Fibroblast of mammary gland (primary cell): ENCODE measurements at places on chromosomes 12 and 14.

DNA sequence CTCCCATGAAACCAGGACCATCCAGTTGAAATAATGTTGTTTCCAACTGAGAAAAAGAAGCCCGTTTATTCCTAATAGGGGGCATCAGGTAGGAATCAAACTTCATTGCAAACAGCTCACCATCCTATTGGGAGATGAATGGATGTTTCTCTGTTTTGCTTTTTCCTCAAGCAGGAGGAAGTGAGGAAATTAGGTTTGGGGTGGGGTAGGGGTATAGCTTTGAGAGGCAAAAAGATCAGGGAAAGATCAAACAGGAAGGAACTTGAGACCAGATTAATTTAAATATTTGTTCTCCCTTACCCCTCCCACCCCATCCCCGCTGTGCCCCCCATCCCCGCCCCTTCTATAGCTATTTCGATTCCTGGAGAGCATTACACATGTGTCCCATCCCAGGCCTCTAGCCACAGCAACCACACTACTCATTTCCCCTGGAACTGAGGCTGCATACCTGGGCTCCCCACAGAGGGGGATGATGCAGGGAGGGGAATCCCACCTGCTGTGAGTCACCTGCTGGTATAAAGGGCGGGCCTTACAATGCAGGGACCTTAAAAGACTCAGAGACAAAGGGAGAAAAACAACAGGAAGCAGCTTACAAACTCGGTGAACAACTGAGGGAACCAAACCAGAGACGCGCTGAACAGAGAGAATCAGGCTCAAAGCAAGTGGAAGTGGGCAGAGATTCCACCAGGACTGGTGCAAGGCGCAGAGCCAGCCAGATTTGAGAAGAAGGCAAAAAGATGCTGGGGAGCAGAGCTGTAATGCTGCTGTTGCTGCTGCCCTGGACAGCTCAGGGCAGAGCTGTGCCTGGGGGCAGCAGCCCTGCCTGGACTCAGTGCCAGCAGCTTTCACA lies at the start of gene IL23A:
TSS of gene IL23A (plus strand) at position 577 of the 850 bp plus-strand sequence. CDS start at position 738, 161 bp downstream.
- no peak for DNase-seq

- DNase-seq, result peak; percentile 69
Measured at GRCh38 chr14:52926953-52927352, 23.9 kb downstream of the FERMT2 start.

DNA sequence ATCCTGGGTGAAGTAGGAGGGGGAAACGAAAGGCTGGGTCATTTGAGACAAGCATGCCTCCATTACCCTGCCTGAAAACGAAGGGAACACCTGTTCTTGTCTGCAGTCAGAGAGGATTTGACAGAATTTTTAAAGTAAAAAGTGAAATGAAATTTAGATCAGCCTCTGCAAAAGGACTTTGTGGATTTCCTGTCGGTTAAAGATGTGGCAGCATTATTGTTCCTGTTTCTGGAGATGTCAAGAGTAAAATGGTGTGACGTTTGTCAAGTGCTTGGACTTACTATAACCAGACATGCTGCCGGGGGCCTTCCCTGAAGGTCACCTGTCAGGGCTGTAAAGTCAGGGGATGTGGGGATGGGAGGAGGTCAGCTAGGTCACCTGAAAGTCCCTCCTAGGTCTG lies 32.0 kb downstream of the NRXN3 start:
- no peak for DNase-seq

- no peak for DNase-seq
Measured at GRCh38 chr12:126474703-126475102, 1409.5 kb downstream of the AACS start.

DNA sequence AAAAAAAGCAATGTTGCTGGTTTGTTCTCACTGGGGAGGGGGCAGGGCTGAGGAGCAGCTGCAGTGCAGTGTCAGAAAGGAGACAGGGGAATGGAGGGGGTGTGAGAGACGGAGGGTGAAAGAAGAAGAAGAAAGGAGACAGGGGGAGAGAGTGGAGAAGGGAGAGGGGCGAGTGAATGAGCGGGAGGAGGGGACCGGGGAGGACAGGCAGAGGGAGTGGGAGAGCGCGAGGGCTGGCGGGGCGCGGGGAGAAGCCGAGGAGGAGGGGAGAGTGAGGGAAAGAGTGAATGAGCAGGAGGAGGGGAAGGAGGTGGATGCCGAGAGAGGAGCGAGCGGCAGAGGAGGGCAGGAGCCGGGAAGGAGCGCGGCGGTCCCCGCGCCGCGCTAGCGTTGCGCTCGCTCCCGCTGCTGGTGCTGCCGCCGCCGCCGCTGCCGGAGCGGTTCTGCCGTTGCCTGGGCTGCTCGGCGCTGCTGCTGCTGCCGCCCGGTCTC lies at the start of gene NOVA1:
TSS of gene NOVA1 (minus strand) at position 445 of the 492 bp plus-strand sequence. CDS start 597 bp downstream, outside the sequence.
- no peak for DNase-seq

DNA sequence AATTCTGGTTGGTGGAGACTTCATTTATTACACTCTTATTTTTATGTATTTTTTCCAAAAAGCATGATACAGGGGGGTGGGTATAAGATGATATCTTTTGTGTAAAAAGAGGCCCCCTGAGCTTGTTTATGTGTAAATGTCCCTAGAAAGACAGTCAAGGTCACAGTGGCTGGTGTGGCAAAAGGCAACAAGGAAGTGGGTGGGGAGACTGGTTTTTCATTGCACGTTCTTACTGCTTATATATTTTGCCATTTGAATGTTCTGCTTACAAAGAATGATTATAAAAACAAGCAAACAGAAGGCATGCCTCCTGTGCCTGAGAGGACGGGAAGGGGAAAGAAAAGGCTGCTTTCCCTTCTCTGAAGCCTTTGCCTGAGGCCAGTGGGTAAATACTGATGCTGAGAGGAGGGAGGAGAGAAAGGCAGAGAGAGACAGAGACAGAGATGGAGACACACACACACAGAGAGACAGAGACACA lies 24.1 kb upstream of the ADIPOR2 start:
- DNase-seq, result no peak

DNA sequence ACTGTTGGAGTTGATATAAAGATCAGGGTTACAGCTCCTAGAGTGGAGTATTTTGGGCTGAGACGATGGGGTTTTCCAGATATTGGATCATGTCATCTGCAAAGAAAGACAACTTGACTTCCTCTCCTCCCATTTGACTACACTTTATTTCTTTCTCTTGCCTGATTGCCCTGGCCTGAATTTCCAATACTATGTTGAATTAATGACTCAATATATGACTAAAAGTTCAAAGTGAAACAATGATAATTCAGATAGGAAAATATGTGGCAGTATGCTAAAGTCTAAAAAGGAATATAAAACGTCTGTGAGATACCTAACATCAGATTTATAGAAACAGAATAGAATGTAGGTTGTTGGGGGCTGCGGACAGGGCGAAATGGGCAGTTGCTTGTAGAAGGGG lies 72.2 kb downstream of the BHLHE41 start:
- DNase-seq, result no peak

DNA sequence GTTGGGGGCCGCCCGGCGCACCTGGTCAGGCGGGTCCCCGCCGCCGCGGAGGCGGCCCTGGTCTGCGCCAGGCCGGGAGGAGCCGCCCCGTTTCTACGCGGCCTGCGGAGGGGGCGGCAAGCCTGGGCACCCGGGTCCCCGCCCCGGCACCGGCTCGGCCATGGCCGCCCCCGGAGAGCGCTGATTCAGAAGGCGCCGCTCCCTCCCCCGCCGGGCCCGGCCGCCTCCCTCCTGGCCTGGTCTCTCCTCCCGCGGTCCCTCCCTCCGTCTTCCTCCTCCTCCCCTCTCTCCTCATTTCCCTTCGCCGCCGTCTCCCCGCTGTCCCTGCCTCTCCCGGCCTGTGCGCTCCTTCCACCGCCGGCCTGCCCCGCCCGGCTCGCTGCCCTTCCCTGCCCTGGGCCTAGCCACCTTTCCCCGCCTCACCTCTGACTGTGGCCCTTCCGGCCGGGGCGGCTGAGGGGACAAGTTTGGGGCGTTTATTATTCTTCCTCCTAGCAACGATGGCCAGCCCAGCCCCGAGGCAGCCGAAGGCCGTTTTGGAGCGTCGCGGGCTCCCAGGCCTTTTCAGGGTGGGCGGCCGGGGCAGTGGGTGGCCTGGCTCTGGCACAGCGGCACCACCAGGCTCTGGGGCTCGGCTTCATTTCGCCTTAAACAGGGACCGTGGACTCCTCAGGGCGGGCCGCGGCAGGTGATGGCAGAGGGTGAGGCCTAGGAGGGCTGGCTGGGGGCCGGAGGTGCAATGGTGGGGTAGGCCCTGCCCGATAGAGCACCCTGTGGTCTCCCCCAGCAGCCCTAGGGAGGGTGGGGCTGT lies 768 bp downstream of the CEP170B start:
- peak; percentile 70 for DNase-seq

GRCh38 chr12:45557016-45557415 lies 172.5 kb upstream of the ARID2 start:
- no peak for DNase-seq
